ENCODE measurements at places on chromosomes 7 and 10.

DNA sequence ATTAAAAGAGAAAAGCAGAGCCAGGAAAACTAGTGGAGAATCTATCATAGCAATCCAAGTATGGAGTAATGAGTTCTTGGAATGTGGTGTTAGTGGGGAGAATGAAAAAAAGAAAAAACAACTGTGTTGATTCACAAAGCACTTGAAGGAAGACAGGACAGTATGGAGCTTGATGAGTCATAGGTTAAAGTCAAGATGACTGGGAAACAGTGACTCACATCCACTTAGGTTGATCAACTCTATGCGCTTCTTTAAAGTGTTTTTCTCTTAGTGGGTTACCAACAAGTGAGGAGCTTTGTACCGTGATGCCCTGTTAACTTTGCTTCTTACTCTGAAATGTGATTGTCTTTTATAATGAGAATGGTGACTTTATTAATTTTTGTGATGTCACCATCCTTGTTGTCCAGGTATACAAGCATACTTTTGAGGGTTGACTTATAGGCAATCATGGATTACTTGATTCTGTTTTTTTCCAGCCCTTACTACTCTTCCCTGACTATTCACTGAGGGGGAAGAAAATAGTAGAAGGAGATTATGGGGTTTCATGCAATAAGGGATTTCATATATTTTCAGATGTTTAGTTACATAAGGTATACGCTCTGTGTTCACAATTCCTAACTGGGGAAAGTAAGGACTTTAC, 32.1 kb upstream of the MDFIC start:
- no peak for DNase-seq

- no peak for DNase-seq
Measured at GRCh38 chr7:156475179-156475578, 165.4 kb upstream of the RNF32 start.

DNA sequence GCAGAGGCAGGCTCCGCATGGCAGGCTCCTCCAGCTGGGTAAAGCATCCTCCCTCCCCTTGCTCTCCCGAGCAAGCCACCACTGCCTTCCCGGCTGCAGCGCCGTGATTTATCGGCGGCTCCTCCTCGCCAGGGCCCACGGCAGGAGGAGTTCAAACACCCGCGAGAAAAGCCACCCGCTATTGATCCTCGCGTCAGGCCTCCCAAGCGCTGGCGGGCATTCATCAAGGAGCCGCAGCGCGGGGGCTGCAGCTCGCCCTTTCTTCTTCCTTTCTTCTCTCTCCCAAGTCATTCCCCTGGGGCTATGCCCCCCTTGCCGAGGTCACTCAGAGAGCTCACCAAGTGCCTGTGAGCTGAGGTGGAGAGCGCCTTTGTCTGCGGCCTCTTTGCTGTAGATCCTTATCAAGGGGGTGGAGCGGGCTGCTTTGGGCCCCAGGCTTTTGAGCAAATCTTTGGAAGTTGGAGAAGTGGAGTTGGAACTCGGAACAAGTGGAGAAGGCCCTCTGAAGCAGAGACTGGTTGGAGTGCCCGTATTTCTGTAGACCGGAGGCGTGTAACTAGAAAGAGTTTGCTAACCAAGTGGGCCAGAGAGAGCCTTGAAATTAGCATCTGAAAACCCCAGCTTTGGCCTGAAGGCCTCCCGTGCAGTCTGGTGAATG, 107.2 kb upstream of the PPIF start:
- DNase-seq = no peak

DNA sequence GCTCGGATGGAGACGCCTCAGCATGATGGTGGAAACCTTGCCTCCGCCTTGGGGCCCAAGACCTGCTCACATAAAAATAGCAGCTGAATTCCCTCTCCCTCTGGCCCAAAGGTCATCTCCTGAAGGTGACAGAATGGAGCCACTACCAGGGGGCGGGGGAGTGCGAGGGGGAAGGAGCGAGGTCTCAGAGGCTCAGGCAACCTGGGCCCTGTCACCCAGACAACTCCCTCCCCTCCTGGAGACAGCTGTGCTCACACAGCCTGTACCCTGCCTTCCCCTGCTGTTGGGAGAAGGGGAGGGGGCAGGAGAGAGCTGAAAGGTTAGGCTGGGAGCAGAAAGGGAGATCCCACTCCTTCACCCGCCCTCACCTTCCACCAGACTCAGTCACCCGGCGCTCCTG, 173.0 kb upstream of the RHEB start:
- DNase-seq = no peak

GRCh38 chr10:109922976-109923921, at the start of gene XPNPEP1:
Gene XPNPEP1, minus strand, starts transcription at chr10:109923511. Its CDS starts 78 bp downstream, at chr10:109923433.
- peak; percentile 89 for DNase-seq
